ENCODE measurements at places on chromosomes 2 and 18.

DNA sequence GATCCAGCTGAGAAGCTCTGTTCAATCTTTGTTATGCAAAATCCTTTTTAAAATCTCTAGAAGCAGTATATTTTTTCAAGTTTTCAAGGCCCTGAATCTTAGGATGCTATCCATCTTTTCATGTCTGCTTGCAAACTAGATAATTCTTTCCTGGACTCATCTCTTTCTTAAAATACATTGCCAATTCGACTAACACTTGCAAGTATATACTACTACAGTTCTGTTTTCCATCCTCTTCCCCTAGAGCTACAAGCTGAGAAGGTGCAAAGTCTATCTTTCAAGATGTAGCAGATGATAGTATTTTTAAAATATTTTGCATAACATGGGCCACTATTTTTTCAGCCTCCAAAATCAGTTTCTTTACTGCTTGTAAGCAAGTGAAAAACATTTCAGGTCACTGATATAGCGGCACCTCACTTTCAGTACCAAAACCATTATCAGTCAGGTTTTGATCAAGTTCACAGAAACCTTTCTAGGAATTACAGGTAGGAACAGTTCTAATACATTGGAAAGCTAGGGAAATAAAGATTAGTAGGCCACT is 196.4 kb upstream of the CDH20 start:
- DNase-seq, result no peak

DNA sequence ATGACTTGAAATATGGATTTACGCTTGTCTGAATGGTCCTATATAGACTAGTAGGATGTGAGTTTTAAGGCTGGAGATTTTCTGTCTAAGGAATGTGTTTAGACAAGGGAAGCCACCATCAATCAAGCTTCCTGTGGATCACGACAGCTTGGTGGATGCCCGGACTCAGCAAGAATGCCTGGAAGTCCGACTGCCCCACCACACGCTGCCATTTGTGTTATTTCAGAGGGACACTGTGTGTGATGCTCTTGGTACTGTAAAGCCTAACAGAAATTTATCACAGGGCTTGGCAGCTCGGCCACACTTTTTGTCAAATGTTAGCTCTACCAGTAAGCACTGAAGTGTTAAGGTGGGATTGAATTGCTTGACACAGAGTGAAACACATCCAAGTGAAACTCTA is 127.1 kb upstream of the CDH7 start:
- no peak for DNase-seq

DNA sequence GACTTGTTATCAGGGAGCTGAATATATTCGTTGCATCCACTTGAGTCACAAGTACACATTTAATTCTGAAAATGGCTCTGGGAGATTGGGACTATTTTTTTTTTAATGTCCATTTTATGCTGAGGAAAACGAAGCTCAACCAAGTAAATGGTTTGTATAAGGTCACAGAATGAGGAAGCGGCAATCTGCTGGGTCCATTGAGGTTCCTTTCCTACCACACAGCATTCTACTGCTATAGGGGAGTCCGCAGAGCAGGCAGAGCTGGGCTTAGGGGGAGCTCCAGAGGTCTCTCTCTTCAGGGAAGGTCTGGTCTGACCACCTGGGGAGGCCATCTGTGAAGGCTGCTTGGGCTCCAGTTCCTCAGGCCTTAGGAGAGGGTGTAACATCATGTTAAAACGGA is 77.9 kb downstream of the MCFD2 start:
- no peak for DNase-seq

DNA sequence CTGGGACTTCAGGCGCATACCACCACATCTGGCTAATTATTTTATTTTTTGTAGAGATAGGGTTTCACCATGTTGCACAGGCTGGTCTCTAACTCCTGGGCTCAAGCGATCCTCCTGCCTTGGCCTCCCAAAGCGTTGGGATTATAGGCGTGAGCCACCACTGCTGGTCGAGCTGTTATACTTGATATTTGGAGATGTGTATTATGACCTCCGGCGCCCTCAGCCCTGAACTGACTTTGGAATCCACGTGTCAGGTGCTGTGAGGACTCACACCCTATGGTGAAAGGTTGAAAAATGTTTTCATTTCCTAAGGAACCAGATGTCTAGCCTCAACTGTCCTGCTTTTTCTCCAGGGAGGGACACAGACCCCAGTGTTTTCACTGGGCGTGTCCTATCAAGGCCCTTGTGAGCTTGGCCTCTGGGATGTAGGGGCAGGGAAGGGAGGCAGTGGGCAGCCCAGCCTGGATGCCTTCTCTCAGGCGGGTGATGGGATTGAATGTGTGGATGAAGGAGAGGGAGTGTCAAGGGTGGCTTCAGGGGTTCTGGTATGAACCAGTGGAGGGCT is 56.4 kb upstream of the HAAO start:
- DNase-seq, result no peak

- no peak for DNase-seq
These were observed 281.5 kb downstream of the NEDD4L start for GRCh38 chr18:58325494-58325893.

DNA sequence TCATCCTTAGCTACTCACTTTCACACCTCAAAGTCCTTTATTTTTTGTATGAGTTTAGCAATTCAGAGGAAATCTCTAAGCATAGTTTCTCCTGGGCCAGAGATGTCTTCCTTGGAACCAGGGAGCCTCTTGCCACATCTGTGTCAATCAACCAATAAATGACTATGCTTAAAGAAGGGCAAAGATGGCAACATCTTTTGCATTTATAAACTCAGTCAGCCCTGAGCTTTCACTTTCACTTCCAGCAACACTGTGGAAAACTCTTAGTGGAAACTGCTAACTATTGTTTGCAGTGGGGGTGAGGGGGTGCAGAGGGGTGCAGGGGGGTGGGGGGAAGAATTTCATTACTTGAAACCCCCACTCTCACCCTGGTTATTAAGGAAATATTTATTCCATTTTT is 3.4 kb downstream of the ACVR1C start:
- DNase-seq, result no peak

DNA sequence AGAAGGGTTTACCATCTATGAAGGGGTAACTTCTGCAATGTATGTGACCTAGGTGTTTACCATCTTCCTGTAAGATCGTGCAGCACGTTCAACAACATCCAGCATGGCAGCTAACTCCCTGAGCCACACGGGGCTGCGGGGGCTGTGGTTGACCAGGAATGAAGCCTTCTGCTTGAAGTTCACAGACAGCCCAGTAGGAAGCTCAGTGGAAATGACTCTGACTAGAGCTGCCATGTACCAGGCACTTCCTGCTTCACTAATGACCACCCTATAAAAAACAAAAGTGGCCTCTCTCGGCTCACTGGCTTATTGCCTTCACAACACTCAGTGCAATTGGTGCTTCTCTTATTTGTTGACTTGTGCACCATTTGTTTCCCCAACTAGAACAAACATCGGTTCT is 99.7 kb upstream of the SMAD7 start:
- DNase-seq, result no peak

DNA sequence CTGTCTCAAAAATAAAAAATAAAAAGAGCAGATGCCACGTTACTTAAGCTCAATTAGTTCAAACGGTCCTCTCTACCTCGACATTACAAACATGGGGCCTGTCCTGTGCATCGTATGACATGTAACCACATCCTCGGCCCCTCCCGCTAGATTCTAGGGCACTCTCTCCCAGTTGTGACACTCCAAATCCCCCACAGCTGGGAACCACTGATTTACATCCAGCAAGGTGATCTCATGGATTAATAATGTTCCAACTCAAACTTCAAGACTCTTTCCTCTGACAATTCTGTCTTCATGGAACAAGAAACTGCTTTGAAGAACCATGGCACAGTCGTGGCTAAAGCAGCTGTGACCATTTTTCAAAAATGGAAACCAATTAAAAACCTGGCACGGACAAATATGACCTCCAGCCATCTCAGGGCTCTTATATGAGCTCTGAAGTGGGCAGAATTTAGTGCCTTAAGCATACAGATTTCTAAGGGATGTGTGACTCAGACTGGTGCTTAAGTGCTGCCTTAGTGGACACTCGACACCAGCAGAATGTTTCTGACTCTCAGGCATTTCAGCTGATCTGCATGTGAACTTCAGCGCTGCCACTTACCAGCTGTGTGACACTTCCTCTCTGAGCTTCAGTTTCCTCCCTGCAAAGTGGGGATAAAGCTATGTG is 31.7 kb upstream of the ASAP2 start:
- DNase-seq, result no peak

- DNase-seq, result no peak
These were observed 82.6 kb upstream of the GLI2 start for GRCh38 chr2:120653046-120653445.

DNA sequence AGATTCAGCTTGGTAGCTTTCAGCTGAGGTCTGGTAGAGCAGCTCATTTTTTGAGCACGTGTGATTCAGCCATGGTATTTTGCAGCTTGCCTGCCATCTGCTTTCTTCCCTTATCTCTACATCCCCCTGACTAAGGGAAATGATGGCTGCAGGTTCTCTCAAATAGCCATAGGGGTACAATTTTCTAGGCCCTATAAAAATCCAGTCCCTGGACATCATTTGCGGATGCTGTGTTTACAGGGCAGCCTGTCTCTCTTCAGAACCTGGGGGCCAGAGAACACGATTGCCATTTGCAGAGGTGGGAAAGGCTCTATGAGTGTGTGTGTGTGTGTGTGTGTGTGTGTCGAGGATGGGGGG is 442.7 kb upstream of the MEIS1 start:
- DNase-seq, result no peak

- no peak for DNase-seq
These were observed 232.9 kb downstream of the CDH7 start for GRCh38 chr18:65983750-65984149.
